ENCODE measurements at places on chromosomes 3 and 15.

DNA sequence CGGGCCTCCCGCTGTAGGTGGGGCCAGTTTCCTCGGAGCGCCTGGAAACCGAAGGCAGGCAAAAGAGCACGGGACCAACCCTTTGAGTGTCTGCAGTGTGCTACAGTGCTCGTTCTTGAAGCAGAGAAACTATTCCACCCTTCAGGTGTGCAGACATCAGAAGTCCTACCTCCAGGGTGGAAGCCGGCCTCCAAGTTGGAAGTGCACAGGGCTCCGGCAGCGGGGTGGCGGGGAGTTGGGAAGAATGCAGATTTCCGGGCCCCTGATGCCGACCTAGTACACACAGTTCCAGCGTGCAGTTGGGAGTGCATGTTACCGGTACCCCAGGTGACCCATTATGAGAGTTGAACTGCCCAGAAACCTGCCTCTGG is 3.0 kb downstream of the KLF13 start:
- no peak for DNase-seq

DNA sequence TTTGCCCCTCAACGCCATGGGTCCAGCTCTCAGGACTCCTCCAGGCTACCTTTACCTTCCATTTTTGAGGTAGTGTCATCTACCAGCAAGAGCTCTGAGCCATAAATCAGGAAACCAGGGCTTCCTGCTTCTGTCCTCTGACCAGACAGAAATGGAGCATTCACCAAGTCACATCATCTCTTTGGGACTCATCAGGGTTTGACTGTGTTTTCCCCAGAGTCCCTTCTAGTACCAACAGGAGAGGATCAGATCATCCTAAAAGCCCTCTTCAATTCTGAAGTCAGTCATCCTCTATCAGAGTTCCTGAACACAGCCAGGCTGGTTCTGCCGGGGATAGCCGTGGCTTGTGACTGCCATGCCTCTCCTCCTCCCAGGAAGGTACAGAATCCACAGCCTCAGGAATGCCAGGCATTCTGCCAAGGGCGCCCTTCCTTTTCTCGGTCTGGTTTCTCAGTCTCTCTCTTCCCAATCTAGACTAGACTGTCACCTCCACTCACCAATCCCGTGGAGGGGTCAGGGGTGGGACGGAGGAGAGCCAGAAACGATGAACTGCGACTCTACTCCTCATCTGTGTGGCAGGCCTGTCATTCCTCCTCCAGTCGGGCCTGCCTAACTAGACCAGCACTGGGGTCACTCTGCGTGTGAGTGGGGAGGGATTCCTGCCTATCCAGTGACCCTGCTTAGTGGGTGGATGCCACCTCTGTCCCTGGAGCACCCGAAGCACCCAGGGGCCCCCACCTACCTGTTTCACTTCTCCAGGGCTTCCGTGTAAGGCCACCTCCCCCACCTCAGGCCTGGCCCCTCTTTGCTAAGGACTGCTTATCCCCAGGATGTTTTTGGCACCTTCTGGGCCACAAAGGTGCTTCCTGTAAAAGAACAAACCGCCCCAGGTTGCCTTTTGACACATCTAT is 30.9 kb downstream of the CCNL1 start:
- DNase-seq, result no peak

DNA sequence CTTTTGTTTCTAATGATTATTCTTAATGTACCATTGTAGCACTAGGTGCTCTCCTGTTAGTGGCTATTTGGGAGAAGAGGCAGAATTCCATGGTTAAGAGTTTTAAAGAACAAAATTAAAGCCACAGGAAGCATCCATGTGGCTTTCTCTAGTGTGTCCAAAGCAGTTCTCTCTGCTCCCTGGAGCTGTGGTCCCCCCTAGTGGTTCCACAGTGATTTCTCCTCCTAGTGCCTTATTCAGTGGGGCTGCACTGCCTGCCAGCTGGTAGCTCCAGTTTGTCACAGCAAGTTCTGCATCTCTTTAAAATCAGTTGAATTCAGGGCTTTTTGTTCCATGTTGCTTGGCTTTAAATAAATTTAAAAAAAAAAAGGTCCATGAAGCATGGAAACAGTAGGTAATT is 39.6 kb upstream of the FAM98B start:
- DNase-seq, result no peak

GRCh38 chr15:65212097-65212496 is 824 bp upstream of the CILP start:
- DNase-seq, result no peak

GRCh38 chr3:169299129-169299528 is 364.4 kb downstream of the MECOM start:
- no peak for DNase-seq

DNA sequence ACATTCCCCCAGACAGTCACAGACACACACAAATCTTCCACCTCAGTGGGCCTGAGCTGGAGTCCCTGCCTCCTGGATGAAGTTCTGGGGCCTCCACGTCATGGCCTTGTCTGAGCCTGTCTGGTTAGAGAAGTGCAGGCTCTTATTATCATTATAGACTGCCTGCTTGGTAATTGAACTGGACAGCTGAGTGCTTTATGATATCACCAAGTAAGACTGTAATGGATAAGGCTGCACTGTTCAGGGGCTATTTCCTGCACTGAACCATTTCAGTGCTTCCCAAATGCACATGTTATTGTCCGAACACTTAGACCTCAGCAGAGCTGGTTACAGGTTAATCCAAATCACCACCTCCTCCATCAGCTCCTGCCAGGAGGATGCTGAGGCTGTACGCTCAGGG is 8.7 kb upstream of the ST6GAL1 start:
- DNase-seq, result no peak

- DNase-seq, result no peak
Measured at GRCh38 chr3:172201870-172202236, 162.5 kb downstream of the FNDC3B start.

GRCh38 chr15:29401644-29402043 is 132.0 kb upstream of the NSMCE3 start:
- DNase-seq, result no peak

- no peak for DNase-seq
Measured at GRCh38 chr3:150300388-150300787, 107.7 kb upstream of the TSC22D2 start.

DNA sequence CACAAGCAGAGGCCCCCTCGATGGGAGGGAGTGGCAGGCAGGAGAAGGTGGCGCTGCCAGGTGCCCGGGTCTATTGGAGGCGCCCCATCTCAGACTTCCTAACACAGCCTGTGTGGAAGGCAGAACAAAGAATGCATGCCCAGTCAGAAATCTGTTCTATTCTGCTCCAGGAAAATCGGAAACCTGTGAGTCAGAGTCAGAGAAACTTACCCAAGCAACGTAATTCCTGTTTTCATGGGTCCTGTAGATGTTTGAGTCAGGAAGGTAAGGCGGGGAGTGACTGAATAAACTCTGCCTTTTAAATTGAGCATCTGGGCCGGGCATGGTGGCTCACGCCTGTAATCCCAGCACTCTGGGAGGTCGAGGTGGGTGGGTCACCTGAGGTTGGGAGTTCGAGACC is 13.7 kb downstream of the MAP6D1 start:
- no peak for DNase-seq

DNA sequence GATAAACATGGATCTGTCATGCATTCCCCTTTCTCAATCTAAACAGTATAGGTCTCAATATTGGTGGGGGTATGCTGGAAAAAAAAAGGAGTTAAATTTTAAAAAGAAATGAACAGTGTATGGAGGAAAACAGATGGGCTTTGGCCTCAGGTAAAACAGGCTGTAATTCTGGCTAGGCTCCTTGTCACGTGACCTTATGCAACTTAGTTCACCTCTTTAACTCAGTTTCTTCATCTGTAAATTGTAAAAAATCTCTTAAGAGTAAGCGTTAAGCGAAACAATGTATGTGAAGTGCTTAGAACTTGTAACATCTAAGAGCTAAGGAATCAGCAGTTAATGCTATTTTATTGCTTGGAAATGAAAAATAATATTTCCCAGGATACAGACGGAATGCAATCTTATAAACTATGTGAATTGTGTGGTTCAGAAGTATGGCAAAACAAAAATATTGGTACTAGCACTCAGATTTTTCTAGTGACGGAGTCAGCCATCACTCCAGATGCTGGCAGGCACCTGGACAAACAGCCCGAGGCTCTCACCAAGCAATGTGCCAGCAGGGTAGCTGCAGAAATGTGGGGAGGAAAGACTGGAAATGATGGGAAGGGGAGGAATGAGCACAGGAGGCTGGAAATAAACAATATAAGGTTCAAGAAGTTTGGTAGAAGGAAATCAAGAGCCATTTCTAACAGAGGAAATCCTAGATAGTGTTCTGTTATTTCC is 172.8 kb downstream of the USP13 start:
- DNase-seq, result no peak

DNA sequence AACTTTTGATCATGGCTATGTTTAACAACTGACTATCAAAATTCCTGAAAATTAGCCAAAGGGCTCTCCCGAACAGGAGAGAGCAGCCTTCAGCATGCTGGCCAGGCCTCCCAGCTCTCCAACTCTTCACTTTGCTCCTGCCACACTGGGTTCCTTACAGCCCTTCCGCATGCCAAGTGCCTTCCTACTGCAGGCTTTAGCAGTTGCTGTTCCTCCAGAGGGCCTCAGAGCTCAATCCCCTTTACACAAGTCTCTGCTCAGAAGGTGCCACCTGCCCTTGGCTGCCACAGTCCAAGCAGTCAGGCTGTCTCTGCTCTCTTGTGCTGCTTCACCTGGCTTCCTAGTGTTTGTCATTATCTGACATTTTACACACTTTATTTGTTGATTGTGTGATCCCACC is 553.1 kb upstream of the PPP2R3A start:
- DNase-seq, result no peak

- no peak for DNase-seq
Measured at GRCh38 chr3:197139586-197139985, 110.0 kb upstream of the MELTF start.

GRCh38 chr3:156558389-156558788 is 3.5 kb upstream of the SSR3 start:
- DNase-seq, result no peak

GRCh38 chr15:99432271-99433025 is 133.3 kb upstream of the MEF2A start:
- no peak for DNase-seq

GRCh38 chr15:46682969-46683791 is 1034.1 kb upstream of the SEMA6D start:
- no peak for DNase-seq

DNA sequence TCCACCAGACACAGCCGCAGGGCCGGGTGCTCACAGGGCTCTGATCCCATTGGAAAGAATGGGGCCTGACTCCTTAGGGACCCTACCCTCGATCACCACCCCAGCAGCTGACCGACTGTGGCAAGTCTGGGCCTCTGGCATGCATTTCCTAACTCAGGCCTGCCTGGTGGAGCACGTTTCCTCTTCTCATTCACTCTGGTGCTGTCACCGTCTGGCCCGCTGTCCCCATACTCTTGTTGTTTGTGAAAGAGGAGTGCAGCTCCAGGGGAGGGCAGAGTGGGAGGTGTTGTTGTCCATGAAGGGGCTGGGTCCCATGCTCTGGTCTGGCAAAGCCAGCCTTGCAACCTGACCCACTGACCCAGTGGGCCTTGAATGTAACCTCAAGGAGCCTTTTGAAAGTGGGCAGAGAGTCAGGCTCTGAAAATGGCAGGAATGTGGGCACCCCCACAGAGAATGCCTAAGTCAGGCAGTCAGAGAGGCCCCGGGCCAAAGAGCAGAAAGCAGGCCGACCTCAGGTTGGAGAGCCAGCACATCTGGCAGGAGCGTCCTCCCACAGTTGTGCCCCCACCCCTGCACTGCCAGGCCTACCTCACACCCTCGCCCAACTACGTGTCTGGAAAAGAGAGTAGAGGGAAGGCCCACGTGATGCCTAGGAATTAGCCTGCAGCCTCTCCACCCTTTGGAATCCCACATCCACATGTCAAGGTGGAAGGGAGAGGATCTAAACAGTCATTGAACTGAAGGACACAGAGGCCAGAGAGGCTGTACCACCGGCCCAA is 10.9 kb downstream of the SEMA7A start:
- no peak for DNase-seq

Data from stimulated activated CD4-positive, alpha-beta T cell treated with anti-CD3 and anti-CD28 coated beads, Interleukin-1b, Interleukin-23, amount 100 ng/mL, for 1 hour (primary cell).